ENCODE measurements at places on chromosomes 5 and 9.

DNA sequence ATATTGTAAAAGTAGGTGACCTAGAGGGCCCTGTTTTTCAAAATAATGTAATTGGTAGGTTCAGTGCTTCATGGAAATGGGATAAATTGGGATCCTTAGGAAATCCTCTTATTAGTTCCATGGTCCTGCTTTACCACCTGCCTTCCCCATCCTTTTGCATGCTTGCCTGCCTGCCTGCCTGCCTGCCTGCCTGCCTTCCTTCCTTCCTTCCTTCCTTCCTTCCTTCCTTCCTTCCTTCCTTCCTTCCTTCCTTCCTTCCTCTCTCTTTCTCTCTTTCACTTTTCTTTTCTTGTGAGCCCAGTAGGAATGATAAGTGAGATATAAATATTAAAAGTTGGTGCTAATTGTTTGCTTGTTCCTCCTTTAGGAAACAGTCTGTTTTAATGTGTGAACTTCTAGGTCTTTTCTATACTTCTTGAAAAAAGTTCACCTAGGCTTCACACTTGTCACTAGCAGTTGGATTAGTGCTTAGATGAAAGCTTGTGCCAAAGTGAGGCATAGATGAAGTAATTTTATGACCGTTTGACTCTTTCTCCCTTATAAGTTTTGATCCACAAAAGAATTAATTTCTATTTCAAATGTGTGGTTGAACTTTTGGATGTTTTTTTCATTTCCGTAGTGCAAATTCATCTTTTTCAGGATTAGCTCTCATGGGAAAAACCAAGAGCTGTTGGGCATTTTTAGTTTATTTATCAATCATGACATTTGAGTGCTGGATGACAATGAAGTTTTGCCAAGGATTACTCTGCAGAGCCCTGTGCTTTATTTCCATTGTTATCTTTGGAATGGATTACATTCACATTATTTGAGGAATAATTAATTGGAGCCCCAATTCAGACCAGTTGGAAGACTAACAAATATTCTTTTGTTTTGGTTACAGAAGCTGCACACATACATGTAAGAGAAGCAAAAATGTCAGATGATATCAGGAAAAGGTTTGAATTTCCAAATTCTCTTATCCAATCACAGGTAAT, 30.7 kb downstream of the FOCAD start:
- no peak for DNase-seq

- DNase-seq, result no peak
These were observed 10.3 kb downstream of the LPCAT1 start for GRCh38 chr5:1513326-1514026.

DNA sequence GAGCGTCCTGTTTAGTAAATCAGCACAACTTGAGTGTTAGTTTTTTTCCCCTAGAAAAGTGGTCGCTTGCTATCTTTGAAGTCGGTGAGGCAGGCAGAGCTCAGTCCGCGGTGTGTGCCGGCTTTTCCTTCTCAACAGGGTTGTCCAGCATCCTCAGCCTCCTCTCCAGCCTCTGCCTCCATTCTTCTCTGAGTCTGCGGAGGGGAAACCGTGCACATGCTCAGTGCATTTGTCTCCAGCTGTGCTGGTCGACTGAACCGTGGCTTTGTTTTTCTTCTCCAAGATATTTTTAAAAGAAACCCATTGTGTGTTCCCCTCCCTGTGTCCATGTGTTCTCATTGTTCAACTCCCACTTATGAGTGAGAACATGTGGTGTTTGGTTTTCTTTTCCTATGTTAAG, 25.3 kb downstream of the FAM240B start:
- DNase-seq, result no peak

DNA sequence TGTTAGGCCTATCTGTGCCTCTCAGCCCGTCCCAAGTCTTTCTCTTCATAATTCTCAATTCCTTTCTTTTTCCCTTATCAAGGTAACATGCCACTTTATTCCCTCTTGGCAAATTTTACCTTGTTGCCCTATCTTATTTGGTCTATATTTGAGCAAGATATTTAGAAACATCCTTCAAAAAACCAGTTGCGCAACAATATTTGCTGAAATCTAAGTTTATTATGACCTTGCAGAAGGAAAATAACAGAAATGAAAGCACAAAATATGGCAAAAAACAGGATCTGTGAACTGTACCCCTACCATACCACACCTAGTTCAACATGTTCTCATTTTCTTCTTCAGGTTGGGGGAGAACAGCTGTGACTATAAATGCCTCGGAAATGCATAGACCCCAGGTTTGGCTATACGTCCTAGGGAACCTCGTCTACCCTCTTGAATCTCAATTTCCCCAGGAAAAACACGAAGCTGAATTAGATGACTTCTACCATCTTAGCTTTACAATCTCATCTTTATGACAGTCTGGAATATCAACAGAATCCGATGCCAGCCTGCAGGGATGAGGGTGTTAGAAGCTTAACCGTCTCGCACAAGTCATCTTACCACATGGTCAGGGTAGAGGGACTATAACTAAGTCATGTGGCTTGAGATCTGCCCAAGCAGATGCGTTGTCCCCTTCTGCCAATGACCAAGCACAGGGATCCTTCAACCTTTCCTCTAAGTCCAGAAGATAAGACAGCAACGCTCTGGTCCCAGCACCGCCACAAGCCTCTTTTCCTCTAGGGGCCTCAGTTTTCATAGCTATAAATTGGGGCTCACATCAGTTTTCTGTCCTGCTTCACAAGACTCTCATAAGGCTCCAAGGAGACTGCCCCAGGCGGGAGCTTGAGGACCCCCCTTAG, 1.3 kb downstream of the LCP2 start:
- DNase-seq, result no peak

- DNase-seq, result no peak
These were observed 11.3 kb downstream of the IRX4 start for GRCh38 chr5:1871441-1871840.

GRCh38 chr5:68187268-68188055, 28.1 kb upstream of the PIK3R1 start:
- DNase-seq, result no peak

GRCh38 chr5:100780376-100780870, 122.7 kb downstream of the ST8SIA4 start:
- no peak for DNase-seq

- no peak for DNase-seq
These were observed 65.1 kb downstream of the BASP1 start for GRCh38 chr5:17282283-17283120.

GRCh38 chr9:132082188-132082587, 2.5 kb upstream of the MED27 start:
- DNase-seq, result no peak

GRCh38 chr9:126661521-126662251, 48.0 kb downstream of the LMX1B start:
- DNase-seq, result peak; percentile 6

- DNase-seq, result no peak
These were observed 126.8 kb upstream of the PCA3 start for GRCh38 chr9:76637416-76637815.

DNA sequence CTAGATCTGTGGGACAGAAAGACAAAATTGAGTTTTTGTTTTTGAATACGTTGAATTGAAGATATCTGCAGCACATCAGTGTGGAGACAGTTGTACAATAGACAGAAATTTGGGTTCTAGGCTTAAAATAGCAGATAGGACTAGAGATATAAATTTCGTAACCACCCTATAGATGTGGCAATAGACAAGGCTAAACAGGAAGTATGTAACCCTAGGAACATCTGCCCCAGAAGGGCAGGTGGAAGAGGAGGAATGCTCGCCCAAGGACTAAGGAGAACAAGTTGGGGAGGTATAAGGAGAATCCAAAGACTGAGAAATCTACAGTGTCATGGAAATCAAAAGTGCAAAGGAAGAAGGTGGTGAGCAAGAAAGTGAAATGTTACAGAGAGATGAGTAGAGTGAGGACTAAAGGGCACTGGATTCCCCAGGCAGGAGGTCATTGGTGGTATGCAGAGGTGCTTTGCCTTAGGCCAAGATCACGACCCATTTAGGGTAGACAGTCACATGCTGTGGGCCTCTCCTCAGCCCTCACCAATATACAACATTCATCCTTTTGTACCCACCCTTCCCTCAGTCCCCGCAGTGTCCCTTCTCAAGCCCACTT, 109.1 kb upstream of the ELL2 start:
- no peak for DNase-seq

DNA sequence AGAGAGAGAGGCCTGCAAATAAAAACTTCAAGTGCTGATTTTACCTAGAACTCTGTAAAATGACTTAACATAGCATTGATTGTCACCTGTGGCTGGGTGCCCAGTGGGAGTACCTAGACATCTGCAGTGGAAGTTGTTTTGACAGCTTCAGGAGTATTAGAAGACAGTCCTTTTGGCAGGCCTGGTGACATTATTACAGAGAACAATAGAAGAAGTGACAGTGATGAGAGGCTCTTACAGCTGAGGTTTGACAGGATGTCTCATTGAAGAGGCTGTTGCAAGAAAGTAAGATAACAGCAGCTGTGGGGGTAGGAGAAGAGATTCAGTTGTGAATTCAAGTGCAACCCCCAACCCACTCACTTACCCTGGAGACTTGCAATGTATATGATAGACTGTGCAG, 27.9 kb upstream of the MUSK start:
- no peak for DNase-seq

GRCh38 chr9:127318651-127319167, 54.1 kb downstream of the GARNL3 start:
- DNase-seq, result peak; percentile 67
